Smooth muscle cell of the brain vasculature (primary cell): ENCODE measurements at places on chromosomes 11 and 22.

GRCh38 chr11:120923866-120924508, 99.9 kb upstream of the TBCEL start:
- no peak for DNase-seq

GRCh38 chr22:23106344-23106743, 35.4 kb downstream of the RSPH14 start:
- DNase-seq: no peak

- DNase-seq: no peak
Observed at GRCh38 chr11:72720784-72721183, 31.4 kb downstream of the ARAP1 start.

- DNase-seq: no peak
Observed at GRCh38 chr22:31861226-31861840, 83.0 kb upstream of the YWHAH start.

DNA sequence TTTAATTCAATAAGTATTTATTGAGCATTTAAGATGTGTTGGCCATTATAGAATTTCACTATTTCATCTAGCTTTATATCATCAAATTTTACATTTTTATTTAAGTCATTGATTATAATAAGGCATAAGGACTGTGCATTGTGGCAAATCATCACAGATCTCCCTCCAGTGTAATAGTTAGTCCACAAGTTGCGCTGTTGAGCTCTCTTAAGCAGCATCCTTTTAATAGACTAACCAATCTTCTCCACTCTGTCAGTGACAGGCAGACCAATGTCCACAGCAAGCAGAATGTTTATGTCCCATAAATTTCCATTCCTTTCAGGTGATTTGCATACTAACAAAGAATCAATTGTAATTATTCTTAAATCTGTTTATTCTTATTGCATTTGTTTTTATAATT, 595.3 kb upstream of the CCDC90B start:
- DNase-seq: no peak

DNA sequence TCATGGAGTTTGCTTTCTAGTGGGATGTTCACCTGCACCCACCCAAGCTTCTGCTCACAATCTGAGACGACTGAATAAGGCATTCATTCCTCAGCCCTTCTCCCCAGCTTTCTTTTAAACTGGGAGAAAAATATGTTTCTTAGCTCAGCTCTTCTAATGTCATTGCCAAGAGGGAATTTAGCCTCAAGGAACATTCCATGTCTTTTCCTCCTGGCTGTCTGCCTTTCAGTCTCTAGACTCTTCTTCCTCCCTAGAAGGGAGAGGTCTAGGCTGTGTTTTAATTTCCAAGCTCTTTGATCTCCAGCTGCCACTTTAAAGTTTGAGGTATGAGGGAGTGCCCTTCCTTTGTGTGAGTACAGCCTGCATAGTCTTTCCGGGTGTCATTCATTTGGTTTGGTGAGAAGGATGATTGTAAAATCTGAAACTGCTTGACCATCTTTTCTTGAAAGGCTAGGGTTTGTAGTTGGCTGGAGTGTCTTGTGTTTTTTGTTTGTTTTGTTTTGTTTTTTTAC, 11.7 kb upstream of the HTATIP2 start:
- no peak for DNase-seq

DNA sequence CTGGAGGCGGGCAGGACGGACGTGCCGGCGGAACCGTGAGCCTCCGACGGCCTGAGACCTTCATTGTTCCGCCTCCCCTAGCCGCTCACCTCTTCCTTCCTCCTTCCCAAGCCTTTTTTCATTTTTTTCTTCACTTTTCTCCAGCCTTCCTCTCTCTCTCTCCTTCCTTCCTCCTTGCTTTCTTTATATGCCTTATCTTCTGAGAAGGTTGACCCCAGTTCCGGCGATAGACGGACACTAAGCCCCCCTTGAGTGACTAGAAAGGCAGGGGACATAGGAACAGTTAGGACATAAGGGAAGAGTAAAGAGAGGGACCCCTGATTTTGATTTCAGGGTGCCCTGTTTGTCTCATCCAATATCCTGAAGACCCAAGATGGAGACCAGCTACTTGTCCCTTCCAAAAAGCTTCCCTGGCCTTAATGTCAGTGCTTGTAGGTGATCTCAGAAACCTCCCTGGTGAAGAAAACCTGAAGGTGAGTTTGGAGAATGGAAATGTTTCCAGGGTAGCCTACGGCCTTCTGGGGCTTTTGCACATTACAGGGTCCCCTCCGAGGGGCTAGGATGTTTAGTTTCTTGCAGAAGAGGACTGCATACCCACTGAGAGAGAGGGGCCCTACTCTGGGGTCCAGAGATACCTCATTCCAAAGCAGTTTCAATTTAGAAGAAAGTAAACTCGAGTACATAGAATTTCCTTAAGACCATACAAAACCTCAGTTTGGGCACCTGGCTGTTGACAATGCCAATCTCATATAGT, 3.5 kb downstream of the ADM start:
- DNase-seq: no peak

DNA sequence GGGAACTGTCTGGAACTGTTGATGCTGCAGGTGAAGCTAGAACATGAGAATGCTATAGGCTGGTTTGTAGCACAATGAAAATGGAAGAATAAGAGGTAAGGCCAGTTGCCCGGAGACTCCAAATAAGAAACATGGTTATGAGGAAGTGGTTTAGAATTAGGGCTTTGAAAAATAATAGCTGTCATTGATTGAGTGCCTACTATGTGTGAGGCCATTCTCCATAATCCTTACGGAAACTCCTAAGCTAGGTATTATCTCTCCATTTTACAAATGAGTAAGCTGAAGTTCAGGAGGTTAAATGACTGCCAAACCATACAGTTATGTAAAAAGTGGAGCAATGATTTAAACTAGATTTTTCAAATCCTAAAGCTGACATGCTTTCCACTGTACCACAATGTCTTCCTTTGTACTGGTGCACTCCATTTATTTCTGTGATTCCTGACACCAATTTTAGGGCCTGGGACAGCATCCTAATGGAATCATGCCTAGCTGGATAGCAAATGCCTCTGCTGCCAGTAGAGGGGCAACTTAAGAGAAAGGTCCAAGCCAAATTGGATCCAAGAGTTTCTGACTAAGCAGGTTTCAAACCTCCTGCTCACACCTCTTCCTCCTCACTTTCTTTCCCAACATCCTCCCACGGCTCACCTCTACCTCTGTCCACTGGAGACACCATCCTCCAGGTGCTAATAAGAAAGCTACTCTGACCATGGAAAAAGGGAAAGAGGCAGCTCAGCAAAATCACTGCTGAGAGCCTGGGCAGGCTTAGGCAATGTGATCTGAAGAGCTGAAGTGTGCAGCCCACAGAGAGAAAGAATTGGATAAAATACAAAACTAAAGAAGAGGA, 46.9 kb upstream of the PICALM start:
- DNase-seq: no peak

GRCh38 chr22:49690454-49690853, 137.2 kb downstream of the BRD1 start:
- no peak for DNase-seq

DNA sequence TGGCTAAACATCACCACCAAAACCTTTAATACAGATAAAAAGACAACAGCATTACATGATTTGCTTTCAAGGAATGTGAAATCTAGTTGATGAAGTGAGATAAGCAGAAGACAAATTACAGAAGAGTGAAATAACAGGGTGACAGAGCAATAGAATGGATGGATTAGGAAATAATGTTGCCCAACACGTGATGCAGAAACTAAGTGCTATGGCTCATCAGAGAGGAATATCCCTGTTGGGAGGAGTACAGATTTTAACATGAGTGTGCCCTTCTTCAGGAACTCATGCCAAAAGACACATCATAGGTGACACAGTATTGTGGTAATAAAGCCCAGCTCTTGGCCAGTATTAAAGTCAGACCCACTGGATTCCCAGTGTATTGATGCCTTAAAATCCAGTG, 176.6 kb upstream of the RAG2 start:
- DNase-seq: no peak

DNA sequence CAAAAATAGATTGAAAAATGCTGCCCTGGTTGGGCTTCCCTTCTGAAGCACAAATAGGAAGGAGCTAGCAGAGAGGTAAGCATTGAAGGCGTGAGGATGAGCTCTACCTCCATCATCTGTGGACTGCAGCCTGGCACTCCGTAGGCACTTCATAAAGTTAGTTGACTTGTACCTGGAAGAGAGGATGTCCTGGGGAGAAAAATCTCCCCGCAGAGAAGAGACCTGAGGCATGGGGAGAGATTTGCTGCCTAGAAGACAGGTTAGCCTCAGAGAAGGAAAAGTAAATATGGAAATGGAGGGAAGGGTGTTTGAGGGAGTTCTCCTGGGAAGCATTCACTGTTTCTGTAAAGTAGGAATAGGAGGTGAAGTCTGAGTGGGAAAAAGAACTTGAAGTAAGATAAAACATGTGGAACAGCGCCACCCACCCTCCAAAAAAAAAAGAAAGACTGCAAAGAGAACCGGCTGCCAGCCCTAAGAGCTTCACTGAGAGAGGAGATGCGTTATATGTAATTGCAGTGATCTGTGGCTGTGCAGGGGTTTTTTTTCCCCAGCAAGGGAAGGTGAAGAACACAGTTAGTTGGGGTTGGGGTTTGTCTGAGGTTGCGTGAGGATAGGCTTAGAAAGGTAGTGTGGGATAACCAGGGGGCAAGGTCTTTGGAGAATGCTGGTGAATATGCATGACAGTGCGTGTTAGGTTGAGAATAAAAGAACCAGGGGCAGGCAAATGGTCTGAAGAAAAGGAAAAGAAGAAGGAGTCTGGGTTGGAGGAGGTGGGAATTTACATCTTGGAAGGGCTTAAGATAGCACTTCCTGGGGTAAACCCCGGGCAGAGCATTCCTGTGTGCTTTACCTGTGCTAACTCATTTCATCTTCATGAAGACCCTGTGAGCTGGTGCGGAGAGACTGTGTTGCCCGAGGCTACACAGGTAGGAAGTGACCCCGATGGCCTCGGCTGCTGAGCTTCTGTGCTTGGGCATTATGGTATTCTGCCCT, 16.0 kb downstream of the TNRC6B start:
- DNase-seq: no peak

- no peak for DNase-seq
Observed at GRCh38 chr22:50656122-50657070, 16.2 kb upstream of the SHANK3 start.

DNA sequence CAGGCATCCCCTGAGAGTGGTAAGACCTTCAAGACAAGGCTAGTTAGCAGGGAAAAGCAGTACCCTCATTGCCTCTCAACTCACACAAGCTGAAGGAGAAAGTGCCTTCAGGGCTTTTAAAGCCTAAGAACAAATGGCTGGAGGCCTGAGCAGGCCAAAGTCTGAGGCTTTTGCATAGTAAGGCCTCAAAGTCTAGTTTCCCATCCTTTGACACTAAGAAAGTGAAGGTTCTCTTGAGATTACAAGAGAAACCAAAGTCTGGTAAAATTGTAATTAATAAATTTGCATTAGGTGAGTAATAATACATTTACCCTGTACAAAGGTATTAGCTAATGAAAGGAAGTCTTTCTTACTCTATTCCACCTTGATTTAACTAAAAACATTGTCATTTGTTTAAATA, 47.0 kb upstream of the CCDC89 start:
- DNase-seq: no peak

DNA sequence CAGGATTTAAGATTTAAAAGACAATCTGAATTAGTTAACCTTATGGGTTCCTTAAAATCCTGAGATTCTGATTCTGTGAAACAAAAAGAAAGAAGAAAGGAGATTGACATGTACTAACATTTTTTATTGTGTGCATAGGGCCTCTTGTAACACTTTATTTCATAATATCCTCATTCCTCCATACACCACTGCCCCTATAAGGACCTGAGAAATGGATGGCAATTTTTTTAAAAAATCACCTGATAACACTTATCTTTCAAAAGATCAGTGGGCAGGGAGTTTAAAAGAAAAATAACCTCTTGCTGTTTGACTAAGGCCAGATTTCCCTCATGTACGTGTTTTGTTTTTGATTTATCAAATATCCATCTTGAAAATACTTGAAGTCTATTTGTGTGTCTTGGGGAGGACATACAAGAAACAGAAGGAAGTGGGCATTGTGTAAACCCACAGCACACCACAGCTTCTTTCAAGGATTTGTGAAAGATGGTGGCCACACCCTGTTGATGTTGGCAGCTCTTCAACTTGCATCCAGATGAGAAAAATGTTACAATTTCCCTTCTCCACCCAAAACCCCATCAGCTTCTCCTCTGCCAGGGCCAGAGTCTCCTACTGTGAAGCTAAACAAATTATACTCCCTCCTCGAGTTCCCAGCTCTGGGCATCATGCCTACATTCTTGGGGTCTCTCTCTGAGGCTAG, 35.0 kb upstream of the MPEG1 start:
- DNase-seq: peak; percentile 4

DNA sequence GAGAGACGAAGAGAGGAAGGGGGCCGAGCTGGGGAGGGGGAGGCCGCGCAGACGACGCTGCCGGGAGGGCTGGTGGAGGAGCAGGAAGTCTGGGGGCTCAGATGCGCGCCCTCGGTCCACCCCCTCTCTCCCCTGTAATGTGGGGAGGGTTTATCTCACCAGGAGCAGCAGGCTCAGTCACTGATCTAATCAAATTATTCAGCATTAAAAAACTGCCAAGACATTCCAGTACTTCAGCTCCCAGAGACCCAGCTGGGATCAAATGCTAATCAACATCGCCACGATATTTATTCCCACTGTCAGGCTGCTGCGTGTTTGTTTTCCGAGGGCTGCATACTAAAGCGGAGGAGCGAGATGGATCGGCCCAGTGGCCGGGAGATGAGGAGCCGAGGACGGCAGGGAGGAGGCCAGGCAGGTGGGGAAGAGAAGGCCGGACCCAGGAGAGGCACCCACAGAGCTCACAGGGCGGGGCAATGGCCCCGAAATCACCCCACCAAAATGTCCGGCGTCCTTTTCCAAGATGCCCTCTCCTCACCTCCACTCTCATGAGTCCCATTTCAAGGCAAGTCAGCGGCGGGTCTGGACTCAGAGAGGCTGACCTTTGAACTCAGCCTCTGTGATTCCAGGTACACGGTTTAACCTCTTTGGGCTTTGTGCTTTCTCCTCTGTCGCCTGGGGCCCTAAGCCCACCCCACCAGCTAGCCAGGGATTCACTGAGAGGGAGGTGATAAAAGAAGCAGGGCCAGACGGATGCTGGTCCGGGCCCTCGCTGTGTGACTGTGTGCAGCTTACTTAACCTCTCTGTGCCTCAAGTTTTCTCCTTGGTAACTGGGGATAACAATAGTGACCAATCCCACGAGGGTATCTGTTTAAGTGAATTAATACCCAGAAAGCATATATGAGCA, 502.1 kb downstream of the MN1 start:
- no peak for DNase-seq
